Activated CD4-positive, alpha-beta T cell treated with anti-CD3 and anti-CD28 coated beads, Interleukin-2, amount 50 U/mL, for 16 hours (primary cell): ENCODE measurements at places on chromosomes 1 and 21.

DNA sequence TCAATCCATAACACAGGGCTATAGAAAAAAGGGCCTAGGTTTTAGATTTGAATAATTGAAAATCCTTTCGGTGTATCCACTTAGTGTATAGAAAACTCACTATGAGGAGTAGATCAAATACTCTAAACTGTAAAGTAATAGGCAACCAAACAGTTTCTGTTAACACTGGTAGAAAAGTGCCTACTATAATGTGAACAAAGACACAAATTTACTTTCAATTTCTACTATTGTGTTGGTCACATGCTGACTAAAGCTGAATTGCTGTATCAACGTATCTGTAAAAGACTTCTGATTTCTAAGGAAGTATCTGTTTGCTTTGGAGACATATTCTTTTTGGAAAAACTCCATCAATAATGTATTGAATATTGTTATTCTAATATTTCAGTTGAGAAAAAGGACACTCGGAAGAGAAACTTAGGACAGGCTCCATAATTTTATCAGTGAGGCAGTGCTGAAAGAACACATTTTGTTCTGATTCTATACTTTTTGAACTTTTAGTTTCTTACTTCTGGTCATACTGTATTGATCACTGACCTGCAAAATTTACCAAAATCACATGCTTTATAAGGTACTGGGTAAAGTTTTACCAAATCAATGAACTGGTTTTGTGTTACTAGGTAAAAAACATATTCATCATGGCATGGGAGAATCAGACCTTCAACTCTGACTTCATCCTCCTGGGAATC is at the start of gene OR2M5:
Gene OR2M5 (plus strand): TSS at position 636 of the 686 bp plus-strand sequence. CDS start 0 bp downstream, at position 636.
- no peak for DNase-seq

- no peak for DNase-seq
Observed at GRCh38 chr1:166840309-166841274, 1.3 kb downstream of the POGK start.

GRCh38 chr1:234613128-234613875 is 3.3 kb upstream of the IRF2BP2 start:
- DNase-seq, result no peak

GRCh38 chr1:180198611-180199010 is 31.5 kb upstream of the LHX4 start:
- DNase-seq, result no peak

- no peak for DNase-seq
Observed at GRCh38 chr1:76340056-76340455, 265.5 kb downstream of the ST6GALNAC3 start.
